ENCODE measurements at places on chromosomes 12 and 14.

DNA sequence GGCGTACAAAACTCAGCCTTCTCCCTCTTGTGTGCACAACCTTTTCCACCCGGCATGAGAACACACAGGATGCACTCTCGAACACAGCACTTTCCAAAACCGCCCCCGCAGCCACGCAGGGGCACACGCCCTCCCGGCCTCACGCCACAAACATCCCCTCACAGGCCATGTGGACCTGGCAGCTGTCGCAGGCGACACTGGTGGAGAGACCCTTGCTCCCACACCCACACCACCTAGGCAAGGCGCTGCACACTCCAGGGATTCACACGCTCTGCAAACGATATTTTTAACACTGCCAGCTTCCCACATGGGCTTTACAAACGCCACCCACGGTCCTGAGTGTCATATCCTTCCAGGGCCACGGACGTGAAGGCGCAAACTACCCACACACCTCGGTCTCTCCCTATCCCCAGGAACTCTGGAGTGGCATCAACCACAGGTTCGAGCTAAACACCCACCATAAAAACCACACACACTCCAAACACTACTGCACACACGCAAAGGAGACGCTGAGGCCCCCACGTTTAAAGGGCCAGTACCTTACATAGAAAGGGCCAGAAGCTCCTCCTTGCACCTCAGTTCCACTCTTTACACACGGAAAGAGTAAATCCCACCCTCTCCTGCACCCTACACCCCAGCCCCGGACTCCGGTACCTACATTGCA lies 12.4 kb upstream of the ITGB7 start:
- DNase-seq = peak; percentile 63

GRCh38 chr14:101234244-101234937 lies 326.9 kb upstream of the DIO3 start:
- no peak for DNase-seq

DNA sequence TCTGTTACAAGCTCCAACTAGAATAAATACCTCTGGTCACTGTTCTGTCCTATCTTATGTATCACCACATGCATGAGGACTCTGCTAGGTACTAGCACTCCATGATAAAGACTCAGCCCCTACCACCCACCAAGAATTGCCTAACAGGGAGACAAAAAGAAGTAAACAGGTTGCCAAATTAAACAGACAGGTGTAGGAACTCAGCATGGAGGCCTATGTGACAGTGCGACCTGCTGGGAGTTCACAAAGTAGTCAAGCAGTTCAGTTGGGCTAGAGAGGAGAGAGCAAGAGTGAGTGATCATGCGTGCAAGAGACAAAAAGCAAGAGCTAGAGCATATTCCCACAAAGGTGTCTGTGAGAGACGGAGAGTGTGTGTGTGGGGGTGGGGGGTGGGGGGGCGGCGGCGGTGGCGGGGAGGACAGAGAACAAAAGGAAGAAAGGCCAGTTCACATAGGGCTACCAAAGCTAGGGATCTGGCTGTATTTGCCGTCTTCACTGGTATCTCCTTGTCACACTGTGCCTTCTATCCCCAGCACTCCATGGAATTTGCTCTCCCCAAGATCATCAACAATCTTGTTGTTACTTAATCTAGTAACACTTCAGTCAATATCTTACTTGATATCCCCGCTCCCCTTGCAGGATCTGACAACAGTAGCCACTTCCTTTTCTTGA lies 81.2 kb downstream of the SPPL3 start:
- no peak for DNase-seq

DNA sequence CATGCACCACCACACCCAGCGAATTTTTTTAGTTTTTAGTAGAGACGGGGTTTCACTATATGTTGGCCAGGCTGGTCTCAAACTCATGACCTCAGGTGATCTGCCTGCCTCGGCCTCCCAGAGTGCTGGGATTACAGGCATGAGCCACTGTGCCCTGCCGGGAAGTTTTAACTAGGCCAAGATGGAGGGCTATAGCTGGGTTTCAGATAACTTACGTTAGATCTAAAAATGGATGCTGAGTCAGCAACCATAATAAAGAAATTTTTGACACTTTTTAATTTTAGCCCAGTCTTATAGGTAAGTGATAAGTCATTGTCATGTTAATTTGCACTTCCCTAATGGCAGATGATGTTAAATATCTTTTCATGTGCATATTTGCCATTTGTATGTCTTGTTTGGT lies 14.4 kb downstream of the ZDHHC17 start:
- no peak for DNase-seq

DNA sequence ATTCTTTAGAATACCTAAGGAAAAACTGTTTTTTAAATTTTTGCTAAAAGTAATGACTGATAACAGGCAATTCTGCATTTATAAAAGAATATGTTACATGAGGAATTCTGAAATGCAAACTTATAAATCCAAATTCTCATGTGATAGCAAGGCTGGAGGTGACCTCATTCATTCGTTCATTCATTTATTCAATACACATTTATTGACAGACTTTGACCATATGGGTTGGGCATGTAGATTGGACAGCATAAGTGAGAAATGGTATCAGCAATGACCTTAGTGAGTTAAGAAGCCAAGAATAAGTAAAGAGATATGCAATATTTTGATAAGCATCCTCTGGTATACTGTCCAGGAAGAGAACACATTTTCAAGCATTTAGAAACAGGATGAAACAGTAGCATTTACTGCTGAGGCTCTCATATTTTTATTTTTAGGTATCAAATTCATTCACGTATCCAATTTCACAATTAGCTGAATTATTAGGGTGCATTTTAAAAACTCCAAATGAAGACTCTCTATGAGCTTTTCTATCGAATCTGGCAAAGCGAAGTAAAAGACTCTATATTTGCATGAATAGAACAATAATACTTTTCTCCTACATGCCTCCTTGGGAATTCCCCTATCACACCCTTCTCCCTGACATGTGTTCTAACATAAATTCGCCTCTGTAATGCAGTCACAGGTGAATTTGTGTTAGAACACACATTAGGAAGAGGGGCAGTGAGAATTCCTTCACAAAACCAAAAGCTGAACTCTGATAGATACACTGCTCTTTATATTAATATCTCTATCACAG lies 49.9 kb downstream of the PEBP1 start:
- no peak for DNase-seq

DNA sequence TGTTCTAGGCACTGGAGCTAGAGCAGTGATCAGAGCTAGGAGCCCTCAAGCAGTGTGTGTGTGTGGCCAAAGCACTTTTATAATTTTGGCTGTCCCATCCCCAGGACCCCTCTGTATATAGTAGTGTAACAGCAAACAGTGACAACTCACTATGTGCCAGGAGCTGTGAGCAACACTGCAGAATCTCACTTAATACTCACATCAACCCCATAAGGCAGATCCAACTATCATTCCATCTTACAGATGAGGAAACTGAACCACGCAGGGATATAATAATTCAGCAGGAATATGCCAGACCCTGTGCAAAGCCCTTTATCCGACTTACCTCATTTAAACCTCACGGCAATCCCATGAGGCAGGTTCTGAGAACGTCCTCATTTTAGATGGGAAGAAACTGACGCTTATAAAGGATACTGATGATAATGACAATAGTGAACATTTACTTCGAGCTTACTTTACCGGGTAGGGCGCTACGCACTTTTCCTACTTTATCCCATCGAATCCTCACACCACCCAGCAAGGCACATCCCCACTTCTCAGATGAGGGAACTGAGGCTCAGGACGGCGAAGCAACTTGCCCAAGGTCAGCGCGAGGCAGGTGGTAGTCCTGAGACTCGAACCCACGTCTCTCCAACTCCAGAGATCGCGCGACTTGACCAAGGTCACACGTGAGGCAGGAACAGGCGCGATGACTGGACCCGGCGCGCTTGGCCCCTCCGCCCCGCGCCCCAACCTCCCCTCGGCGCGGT lies 687 bp downstream of the RAB35 start:
- peak; percentile 50 for DNase-seq

GRCh38 chr12:59149995-59150642 lies 229.8 kb upstream of the LRIG3 start:
- no peak for DNase-seq

DNA sequence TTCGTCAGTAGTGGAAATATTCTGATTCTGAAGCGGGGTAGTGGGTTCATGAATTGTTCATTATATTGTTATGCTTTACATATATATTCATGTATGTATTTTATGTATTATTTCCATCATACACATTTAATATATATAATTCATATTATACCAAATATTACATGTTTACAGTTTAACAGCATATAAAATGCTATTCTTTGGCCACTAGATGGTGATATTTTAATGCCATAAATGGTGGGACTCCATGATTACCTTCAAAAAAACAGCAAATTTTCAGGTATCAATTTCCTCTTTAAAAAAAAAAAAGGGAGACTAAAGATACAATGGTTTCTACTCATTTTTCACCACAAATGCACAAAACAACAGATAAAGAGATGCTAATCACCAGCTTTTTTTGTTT lies 41.0 kb downstream of the BDKRB1 start:
- no peak for DNase-seq

DNA sequence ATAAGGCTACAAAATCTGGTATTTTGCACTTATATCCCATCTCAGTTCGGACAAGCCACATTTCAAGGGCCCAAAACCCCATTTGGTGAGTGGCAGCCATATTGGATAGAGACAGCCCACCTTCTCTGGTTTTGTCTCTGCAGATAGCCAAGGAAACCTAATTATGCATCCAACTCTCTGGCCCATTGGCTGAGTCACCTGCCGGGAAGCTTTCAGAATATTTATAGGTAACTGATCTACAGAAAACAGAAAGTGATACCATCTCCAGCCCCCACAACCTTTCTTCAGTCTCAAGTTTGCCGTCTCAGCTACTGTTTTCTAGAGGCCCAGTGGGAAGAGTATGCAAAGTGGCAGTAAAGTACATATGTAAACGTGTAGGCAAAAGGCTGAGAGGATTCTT lies 33.7 kb upstream of the PPP1CC start:
- peak; percentile 50 for DNase-seq

GRCh38 chr12:15741082-15741481 lies 48.1 kb downstream of the EPS8 start:
- no peak for DNase-seq
